ENCODE measurements at places on chromosomes 16 and 17. TPM values are rescaled to one million over a fixed set of nuclear protein-coding genes. Genes with fewer than 3 reads are reported as not detected.
A peak's percentile ranks its signal among the peaks of the same experiment; 100 is the strongest.

GRCh38 chr17:61075988-61076387 is 323.7 kb upstream of the TBX2 start:
- H3K27me3 ChIP-seq = no peaks in the 10 kb centered on the region
- no peak overlapping the region for H3K4me3 ChIP-seq
- no peaks in the 10 kb centered on the region for H3K4me1 ChIP-seq
- no peak for DNase-seq

PRKCB gene
- total RNA-seq = 122 TPM

DNA sequence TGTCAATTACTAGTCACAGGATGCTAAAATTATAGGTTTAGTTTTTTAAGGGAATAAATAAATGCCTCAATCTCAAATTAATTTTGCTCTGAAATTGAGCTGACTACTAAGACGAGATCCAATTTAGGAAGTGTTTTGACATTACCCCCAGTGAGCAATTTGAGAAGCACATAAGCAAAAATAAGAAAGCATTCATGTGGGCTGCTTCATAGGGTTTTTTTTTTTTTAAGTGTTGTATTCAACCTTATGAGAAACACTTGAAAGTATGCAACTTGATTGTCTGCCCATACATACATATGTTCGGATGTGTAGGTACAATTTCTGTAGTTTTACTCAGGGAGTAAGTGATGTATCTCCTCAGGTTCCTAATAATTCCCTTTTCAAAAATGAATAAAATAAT is 77.6 kb downstream of the PRKCA start:
- H3K27me3 ChIP-seq = peaks cover 3% of the 10 kb centered on the region
- no peak for DNase-seq
- no peaks in the 10 kb centered on the region for H3K4me1 ChIP-seq
- H3K27ac ChIP-seq = no peak overlapping the region
- H3K4me3 ChIP-seq = no peak overlapping the region

TTLL6 gene
- not detected for total RNA-seq

DNA sequence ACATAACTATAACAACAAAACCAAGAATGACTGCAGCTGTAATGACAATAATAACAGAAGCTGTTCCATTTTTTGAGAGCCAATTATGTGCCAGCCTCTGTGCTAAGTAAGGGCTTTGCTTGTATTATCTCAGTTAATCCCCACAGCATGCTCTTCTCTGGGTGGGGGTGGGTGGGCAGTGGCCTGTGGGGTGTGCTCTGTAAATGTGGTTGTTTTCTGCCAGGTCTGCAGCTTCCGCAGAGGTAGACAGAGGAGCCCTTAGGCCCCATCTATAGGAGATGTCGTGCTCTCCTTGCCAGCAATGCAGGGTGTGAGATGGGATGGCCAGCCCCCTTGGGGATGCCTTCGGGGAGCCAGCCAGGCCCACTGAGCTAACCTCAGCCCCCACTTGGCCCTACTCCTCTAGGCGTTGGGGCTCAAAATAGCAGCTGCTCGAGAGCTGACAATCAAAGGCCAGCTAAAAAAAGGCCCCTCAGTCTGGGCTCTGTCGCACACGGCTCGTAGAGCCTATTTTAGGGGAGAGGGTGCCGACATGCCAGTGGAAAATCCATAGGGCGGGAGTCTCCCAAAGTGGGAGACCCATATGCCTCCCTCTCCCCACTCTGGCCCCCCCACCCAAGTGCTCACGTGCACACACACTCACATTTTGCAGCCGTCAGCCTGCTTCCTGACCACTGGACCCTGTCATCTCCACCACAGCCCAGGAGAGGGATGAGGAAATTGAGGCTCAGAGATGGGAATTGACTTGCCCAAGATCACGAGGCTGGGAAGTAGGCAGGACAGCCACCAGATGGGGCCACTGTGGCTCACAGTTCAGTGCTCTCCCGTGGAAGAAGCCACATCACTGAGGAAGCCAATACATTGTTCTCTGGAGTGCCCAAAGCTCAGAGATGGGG is 15.8 kb downstream of the CDH16 start:
- no peak for DNase-seq
- no peaks in the 10 kb centered on the region for H3K27me3 ChIP-seq
- no peaks in the 10 kb centered on the region for H3K4me1 ChIP-seq
- H3K27ac ChIP-seq = no peak overlapping the region
- H3K36me3 ChIP-seq = no peaks in the 10 kb centered on the region

PMFBP1 gene
- total RNA-seq = 5.7 TPM

HS3ST3A1 gene
- not detected for total RNA-seq

DNA sequence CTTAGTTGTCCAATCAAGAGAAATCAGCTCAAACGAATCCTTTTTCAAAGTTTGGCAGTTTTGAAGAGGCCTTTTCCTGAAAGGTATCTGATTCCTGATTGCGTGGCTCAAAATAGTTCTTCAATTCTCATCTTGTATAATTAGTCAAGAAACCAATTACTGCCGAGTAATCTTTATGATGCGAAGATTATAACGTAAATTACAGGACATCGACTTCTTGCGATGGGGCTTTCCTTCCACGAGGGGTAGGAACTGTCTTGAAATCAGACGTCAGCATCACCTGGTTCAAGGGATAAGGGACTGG is 644 bp upstream of the ARL2BP start:
- H3K27ac ChIP-seq = peak overlapping the region; percentile 91
- H3K4me1 ChIP-seq = peaks cover 40% of the 10 kb centered on the region
- peaks cover 26% of the 10 kb centered on the region for H3K36me3 ChIP-seq
- H3K27me3 ChIP-seq = no peaks in the 10 kb centered on the region
- H3K4me3 ChIP-seq = peak overlapping the region; percentile 94

FKBP10 gene
- 0.86 TPM for total RNA-seq

All from activated B cell treated with CpG ODN at 0.5 μM for 24 hours (primary cell).